RCC 7860 (cell line): ENCODE measurements at places on chromosomes 3 and 15.

GRCh38 chr3:113086560-113087461 is 96.0 kb downstream of the GTPBP8 start:
- DNase-seq = no peak

DNA sequence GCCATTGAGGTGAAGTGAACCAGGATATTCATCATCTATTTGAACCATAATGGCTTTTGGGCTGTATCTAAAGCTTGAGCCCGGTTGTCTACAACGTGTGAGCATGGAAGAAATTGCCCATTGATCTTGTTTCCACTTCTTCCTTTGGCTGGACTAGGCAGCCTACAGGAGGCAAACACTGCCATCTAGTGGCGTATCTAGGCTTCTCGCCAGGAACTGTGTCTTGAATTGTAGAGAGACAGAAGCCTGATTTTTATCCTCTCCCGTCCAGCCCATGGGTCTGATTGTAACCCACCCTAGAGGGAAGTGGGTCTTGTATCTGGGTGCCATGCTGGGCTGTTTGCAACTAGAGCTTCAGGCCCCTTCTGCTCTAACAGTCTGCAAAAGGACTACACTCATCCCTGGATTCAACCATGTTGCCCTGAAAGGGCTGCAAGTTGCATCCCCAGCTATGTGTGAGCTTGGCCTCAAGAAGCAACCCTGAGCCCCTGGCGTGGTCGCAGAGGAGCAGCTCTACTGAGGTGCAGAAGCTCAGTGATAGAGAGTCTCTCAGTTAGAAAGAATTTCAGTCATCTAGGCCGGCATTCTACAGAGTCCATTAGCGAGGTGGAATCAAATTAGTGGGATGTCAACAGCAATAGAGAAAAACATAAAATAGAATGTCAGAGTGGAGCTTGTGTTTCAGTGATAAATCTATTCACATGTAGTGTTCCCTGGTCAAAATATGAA is 170.2 kb upstream of the UMPS start:
- DNase-seq = peak; percentile 53

- no peak for DNase-seq
These were observed 199.9 kb upstream of the KCNMB2 start for GRCh38 chr3:178336336-178336735.

DNA sequence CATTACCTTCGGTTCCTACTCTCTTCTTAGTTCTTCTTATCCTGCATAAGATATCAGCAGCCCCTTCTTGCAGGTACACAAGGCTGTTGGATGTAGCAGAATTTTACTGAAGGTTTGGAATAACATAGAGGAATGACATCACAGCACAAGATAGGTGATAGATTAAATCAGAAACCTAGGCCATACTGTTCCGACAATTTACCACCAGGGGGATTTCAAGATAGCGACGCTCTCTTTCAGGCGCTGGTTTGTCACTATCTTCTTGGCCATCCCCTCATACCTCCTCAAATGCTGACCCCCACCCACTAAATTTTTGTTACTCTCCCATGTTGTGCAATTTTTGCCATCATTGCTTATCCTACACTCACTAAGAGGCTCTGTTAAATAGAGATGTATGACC is 3.5 kb downstream of the SIDT1 start:
- no peak for DNase-seq

DNA sequence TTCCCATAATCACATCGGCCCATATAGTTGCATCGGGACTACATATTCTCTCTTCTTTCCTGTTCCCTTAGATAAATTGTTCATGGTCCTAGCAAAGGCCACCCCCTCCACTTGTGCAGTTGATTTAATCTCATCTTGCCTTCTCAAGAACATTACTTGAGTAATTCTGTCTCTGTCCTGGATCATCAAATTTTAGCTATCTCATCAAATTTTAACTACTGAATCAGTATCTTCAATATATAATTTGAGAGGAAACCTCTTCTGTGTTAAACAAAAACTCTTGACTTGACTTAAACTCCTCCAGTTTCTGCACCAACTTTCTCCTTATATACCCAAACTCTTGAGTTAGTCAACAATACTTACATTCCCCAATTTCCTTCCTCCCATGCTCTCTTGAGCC is 4.2 kb upstream of the PRR23B start:
- no peak for DNase-seq

DNA sequence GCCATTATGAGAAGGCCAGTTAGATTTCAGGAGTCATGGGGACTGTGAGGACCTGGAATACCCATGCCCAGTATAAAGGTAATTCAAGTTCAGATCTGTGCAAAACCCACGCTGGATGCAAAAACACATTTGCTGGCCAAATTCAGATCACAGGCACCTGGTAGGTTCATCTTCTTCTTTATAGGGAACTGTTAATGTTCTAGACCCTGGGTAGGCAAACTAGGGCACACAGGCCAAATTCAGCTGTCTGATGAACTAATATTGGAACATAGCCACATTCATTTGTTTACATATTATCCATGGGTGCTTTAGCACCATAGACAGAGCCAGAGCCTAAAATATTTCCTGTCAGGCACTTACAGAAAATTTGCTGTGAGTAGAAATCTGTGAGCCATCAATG is 241.4 kb downstream of the PTPRG start:
- DNase-seq = no peak

DNA sequence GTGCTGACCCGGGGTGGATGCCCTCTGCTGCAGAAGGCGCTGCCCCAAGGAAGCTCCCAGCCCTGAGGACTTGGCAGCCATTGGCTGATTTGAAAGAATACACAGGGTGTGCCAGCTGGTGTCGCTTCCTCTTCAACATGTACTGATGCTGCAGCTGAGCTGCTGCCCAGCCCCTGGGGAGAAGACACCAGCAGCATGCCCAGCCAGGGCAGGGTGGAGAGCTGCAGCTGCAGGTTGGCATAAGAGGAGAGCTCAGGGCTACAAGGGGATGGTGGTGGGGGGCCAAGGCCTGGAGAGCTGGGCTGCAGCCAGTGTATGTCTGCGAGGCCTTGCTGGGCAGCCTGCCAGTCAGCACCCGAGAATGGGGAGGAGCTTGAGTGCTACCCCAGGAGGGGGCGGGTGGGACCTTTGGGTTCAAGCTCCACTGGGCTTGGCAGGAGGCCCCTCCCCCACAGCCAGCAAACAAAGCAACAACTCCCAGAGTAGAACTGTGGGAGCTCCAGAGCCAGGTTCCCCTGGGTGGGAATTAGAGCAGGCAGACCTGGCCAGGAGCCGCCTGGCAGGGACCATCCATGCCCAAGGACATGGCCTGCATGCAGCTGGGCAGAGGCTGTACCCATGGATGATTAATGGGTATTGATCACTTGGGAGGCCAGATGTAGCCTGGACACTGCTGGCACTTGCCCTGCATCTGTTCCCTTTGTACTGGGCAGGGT is 9.2 kb upstream of the SEMA4B start:
- peak; percentile 63 for DNase-seq

- DNase-seq = no peak
These were observed 25.5 kb downstream of the ESYT3 start for GRCh38 chr3:138459619-138460535.

GRCh38 chr15:56320316-56320715 is 44.9 kb upstream of the TEX9 start:
- DNase-seq = no peak

DNA sequence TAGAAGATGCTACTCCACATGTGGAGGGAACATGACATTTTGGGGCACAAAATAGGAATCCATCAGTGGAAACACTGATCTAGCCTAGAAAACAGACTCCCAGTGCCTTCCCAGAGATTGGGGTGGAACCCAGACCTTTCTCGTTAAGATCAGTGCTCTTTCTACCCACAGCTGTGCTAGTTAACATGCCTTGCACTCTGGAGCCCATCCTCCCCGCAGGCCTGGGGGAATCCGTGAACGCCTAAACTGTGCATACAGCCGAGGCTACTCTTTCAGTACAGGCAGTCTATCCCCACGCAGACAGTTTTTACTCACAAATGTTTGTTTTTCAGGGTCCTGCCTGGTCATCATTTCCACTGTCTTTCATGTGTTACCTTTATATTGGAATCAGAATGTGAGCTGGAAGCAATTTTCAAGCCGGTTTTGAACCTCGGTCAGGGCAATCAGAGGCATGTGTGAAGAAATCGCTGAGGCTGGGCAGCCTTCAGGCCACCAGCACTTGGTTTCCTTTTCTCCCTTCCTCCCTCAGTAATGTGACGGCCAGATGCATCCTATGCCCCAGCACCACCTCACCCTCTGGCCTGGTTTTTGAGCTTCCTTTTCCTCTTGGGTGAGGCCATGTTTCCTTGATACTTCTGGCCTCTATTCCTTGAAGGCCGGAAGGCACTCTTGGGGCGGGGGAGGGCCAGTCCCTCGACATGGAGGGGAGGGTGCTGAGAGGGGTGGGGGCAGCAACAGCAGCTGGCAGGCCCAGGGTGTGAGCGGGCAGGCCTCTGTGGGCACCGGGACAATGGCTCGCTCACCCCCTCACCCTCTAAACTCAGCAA is 123.6 kb upstream of the GALNT15 start:
- no peak for DNase-seq

DNA sequence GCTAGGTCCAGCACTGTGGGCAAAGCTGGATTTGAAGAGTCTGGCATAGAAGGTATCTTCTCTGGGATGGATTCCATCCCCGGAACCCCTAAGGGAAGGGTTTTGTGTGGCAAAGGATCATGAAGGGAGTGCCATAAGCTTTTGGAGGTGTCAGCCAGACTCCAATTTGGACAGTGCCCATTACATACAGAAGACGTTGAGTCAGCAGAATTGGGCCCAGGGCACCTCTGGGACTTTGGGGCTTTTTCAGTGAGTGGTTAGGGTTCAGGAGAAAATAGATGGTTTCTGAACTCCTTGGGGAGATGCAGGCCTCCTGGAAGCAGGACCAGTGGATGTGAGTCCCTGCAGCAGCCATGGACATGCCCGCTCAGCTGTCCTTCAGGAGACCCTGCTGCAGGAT is 34.6 kb upstream of the XCR1 start:
- DNase-seq = no peak

DNA sequence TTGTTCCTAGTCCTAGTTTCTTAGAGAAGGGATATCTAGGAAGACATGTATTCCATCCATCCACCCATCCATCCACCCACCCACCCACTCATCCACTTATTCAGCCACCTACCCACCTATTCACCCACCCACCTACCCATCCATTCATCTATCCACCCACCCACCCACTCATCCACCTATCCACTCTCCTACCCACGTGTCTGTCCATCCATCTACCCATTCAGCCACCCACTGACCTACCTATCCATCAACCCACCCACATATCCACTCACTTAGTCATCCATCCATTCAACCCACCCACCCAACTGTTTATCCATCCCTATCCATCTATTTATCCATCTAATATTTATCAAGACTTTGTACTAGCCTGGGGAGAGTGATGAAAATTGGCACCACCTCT is 120.5 kb downstream of the FBLN2 start:
- DNase-seq = no peak

GRCh38 chr3:34668915-34669314 is 870.5 kb downstream of the PDCD6IP start:
- no peak for DNase-seq

- no peak for DNase-seq
These were observed 134.9 kb downstream of the MBNL1 start for GRCh38 chr3:152403632-152404066.

GRCh38 chr15:63870487-63871209 is 36.9 kb upstream of the HERC1 start:
- peak; percentile 25 for DNase-seq

GRCh38 chr3:177721864-177722785 is 524.8 kb upstream of the TBL1XR1 start:
- DNase-seq = no peak

DNA sequence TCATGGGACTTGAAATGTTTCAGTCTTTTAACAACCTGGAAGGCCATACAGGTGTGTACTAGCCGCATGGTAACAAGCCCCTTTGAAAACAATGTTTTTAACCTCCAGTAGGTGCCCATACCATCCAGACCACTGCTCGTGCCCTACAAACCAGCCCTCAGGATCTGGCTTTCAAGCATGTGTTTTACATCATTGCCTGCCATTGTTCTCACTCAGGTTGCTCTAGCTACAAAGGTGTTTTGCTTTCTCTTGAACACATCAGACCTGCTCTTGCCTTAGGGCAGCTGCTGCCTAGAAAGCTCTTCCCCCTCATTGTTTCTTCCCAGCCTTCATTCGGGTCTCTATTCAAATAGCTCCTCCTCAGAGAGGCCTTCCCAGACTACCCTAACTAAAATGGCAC is 32.3 kb upstream of the MAP3K13 start:
- DNase-seq = no peak
